Stimulated activated CD4-positive, alpha-beta T cell treated with anti-CD3 and anti-CD28 coated beads, Interleukin-12 subunit alpha, Interleukin-12 subunit beta, amount 100 ng/mL, for 4 hours (primary cell): ENCODE measurements at places on chromosomes 5 and 9.
A peak's percentile ranks its signal among the peaks of the same experiment; 100 is the strongest.

DNA sequence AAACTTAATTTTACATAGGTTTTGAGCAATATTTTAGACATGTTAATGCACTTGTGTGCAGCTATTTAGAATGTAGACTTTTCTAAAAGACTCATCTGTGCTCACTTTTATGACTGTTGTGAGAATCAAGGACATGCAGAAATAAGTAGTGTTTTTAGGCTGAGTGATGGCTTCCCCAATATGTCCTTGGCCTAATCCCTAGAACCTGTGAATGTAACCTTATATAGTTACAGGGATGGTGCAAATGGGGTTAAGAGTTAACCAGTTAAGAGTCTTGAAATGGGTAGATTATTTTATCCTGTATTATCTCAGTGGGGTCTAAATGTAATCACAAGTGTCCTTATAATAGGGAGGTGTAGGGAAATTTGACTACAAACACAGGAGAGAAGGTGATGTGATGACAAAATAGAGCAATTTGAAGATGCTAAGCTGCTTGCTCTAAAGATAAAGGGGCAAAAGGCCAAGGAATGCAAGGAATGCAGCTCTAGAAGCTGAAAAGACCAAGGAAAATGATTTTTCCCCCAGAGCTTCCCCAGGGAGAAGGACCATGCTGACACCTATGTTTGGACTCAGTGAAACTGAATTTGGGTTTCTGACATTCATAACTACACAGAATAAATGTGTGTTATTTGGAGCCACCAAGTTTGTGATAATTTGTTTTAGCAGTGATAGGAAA, 298.0 kb upstream of the PAPPA start:
- DNase-seq = no peak

- no peak for DNase-seq
Measured at GRCh38 chr5:178252258-178252657, 19.7 kb upstream of the PHYKPL start.

DNA sequence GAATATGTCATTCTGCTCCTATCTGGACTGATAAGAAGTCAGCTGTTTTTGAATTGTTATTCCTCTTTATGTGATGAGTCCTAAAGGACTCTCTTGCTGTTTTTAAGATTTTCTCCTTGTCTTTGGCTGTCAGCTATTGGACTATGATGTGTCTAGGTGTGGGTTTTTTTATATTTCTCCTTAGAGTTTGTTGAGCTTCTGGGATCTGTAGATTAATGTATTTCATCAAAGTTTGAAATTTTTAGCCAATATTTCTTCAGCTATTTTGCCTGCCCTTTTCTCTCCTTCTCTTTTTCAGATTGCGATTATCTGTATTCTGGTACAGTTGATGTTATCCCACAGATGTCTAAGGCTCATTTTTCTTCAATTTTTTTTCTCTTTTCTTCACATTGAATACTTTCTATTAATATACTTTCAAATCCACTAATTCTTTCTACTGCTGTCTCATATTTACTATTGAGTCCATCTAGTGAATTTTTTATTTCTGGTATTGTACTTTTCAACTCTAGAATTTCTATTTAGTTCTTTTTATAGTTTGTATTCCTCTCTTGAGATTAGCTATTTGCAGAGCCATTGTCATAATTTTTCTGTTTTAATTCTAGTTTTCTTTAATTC, 31.1 kb downstream of the RPS23 start:
- no peak for DNase-seq

DNA sequence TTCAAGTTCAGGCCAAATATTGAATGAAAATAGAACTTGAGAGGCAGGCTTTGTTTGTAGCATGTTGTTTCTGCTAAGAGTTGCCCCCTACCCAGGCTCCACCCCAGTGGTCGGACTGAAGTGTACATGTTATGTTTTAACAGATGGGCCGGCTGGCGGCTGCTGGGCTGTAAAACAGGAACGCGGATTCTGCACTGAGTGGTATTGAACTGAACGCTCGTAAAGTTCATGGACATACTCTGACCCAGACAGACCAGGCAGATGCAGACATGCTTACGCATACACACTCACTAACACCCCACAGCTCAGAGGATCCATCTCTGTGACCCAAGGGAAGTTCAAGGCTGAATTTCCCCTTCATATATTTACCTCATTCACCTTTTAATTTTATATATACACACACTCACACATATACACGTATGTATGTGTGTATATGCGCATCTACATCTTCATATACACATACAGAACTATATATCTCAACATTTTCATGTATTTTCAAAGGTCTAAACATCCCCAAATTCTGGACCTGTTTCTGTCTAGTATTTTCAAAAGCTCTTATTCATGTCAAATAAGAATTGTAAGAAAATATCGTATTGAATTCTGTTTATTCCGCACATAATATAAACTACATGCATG, 1.4 kb downstream of the MARCHF3 start:
- DNase-seq = no peak

GRCh38 chr5:135456238-135457099, 4.3 kb upstream of the TIFAB start:
- no peak for DNase-seq

DNA sequence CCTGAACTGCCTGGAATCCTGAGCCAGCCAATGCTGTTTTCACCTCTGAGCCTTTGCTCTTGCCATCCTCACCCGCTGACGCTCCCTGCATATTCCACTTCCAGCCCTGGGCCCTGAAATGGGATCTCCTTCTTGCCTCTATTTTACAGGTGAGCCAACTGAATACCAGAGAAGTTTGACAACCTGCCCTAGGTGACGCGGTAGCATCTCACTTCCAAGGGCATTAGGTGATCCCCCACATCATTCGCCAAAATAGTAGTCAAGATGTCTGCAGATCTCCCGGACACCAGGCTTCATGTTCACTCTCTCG, 43.5 kb downstream of the FOXI1 start:
- DNase-seq = no peak

- DNase-seq = peak; percentile 76
Measured at GRCh38 chr9:120875954-120876841, 790 bp downstream of the PHF19 start.

GRCh38 chr5:145360936-145361335, 474.2 kb downstream of the PRELID2 start:
- DNase-seq = no peak

DNA sequence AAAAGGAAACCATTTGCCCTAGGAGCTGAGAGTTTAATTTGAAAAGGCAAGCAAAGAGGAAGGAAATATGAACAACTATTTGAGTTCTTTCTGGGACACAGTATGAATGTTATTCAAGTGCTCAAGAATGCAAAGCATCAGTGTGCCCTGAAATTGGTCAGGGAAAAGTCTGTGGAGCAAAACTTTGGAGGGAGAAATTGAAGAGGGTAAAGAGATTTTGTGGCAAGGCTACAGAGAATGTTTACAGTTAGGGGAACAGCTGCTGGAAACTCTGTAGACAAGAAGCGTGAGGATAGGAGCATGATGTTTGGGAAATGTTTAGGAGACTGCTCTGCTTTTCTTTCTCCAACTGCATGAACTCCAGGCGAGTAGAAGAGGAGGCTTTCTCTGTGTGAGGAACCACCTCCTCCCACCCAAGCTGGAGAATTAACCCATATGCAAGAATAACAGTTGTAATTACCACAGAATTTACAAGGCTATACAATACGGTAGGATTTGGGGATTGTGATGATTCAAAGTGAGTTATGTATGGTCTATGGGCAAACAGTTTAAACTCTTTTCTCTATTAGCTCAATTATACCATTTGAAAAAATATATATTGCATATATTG, 75.4 kb upstream of the IL7R start:
- DNase-seq = no peak
